CD4-positive, alpha-beta T cell treated with Interleukin-6 for 4 hours (primary cell): ENCODE measurements at places on chromosomes 2 and 18.

GRCh38 chr2:168699844-168700417 lies 102.5 kb upstream of the NOSTRIN start:
- no peak for DNase-seq

DNA sequence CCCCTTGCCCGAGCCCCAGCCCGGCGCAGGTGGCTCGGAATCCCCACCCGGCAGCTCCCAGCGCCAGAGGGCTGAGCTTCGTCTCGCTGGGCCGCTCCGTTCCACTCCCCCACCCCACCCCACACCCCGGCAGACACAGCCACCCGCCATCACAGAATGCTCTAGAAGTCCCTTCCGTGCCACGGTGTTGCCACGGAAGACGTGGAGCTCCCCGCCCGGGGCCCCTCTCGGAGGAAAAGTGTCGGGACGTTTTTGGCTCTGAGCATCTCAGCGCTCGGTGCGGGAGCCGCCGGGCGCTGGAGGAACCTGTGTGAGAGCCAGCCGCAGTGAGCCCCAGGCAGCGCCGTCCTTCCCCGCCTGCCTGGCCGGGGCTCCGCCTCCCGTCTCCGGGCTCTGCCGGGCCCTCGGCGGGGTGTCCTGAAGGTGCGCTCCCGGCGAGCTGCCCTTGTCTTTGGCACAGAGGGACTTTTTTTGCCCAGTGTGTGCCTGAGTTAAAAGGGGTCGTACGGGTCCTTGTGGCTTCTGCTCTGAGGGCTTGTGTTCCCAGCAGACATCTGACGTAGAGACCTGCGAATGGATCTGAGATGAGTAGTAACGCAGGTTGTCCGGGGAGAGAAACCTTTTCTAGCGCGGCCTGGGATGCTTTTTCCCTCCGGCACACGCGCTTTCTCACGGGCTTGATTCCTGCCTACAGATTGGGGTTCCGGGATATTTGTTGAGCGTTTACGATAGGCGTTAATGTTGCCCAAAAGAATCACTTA lies 1.8 kb downstream of the ZCCHC2 start:
- DNase-seq = peak; percentile 66

GRCh38 chr18:1846640-1847039 lies 724.7 kb downstream of the METTL4 start:
- DNase-seq = no peak

DNA sequence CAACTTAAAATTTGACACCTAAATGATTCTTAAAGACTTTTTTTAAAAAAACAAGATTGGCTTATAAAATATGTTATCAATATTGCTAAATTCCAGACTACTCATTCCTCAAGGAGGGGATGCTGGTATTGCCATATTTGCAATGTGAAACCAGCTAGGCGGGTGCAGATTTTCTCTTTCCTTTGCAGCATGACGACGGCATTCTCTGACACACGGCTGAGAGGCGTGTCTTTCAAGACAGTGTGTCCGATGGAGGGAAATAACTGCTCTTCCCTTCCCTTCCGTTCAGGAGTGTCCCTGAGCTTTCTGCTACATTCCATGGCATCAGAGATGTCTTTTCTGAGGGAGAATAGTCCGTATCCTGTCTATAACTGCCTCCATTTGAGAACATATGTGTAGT lies 38.2 kb upstream of the CNGA3 start:
- no peak for DNase-seq
